ENCODE measurements at places on chromosomes 13 and 19. TPM values are rescaled to one million over a fixed set of nuclear protein-coding genes. Genes with fewer than 3 reads are reported as not detected.

DNA sequence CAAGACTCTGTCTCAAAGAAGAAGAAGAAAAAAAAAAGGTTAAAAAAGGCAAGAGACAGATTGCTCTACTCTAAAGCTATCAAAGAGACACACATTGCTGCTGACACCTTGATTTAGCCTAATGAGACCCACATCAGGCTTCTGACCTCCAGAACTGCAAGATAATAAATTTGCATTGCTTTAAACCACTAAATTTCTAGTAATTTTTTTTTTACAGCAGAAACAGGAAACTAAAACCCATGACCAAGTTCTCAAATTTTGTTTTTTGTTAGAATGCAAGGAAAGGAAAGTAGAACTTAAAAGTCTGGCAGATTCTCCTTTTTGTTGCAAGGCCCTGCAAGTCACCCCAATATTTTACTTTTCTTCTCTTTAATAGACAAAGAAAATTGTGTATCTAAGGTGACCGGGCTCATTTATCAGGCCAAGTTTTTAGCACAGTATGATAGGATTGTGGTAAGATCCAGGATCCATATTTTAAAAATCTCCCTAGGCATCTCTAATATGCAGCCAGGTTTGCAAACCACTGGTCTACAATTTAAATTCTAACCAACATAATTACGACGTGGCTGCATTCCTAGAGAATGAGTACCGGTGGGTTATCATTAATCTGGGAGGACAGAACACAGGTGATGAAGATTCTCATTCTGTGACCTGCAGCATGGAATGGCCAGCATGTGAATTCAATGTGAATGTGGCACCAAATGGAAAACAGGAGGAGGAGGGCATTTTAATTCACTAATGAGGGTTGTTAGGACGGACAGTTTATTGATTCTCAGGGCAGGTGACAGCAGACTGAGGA, 56.7 kb upstream of the MED4 start:
- no peak for DNase-seq

- DNase-seq: no peak
Measured at GRCh38 chr13:24085662-24086061, 74.9 kb upstream of the SPATA13 start.

GRCh38 chr13:47886314-47886713, 114.8 kb downstream of the SUCLA2 start:
- DNase-seq: no peak

DNA sequence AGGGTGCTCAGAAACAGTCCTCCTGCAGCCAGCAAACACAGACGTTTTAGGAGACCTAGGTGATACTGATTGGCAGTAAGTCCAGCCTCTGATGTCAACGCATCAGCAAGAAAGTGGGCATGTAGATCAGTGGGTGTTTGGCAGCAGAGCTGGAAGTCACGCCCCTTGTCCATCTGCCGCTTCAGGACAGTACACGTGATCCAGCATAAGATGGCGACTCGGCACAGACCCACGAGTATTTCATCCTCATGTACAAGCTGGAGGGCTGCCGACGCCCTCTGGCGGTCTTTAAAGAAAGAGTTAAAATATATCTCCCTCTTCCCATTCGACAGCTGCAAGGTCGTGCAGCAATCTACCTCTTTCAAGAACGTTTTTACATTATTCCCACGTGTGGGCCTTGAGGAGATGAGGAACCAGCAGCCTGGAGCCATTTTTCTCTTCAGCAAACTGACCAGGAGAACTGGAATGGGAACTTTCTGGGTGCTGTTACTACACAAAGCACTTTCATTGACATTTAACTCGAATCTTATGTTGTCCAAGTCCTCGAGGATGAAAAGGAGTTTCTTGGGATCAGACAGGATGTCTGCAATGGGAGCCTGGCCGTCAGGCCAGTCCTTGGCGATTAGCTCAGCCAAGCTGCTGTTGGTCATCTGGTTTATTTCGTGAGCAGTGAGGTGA, 22.3 kb downstream of the NLRP11 start:
- peak; percentile 64 for DNase-seq

Gene ANGPTL8
- 20.3 TPM for total RNA-seq

Gene PLIN4
- total RNA-seq: 331 TPM
